ENCODE measurements at places on chromosomes 11 and 22.

GRCh38 chr22:38415561-38416321 is 39.3 kb downstream of the KCNJ4 start:
- DNase-seq, result no peak

DNA sequence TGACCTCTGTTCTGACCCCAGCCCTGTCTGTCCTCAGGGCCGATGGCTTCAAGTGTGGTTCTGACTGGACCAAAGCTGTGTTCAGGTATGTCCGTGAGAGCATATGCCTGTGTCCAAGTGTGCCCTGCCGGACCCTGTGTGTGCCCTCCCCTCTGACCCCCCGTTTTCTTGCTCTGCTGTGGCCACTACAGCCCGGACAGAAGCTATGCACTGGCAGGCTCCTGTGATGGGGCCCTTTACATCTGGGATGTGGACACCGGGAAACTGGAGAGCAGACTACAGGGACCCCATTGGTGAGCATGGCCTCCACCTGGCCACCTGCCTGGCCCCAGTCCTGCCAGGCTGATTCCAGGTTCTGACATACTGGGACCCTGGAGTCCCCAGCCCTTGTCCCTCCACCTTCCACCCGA is 14.5 kb downstream of the ATG16L2 start:
- DNase-seq, result no peak

GRCh38 chr11:29527391-29527936 is 489.4 kb downstream of the KCNA4 start:
- no peak for DNase-seq

GRCh38 chr11:62553839-62554361 is 7.3 kb upstream of the AHNAK start:
- DNase-seq, result no peak

- DNase-seq, result no peak
These were observed 166.0 kb downstream of the METTL15 start for GRCh38 chr11:28274216-28274615.

DNA sequence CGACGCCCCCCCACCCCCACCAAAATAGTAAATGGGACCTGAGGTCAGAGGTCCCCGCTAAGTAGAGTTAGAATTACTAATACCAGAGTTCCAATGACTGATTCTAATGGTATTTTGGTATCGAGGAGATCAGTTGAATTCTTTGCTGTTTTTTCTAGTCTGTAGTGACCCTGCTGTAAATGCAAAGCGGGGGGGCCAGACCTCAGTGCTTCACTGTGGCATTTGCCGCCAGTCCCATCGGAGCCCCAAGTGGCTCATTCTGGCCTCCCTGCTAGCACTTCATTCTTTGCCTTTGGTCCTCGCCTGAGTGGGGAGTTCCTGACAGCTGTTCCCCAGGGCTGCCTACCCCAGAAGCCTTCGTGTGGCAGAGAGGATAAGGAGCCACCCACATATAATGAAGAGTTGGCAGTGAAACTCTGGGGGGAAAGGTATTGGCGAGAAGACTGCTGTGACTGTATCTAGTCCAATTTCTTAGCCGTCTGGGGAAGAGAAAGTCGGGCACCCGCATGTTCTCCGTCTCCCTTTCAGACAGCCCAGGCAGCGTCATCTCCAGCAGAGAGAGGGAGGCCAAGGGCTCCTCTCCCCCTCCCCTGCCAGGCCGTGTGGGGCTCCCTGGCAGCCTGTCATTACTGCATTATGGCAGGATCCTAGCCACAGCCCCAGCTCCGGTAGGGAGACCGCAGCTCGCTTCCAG is 19.4 kb upstream of the CABP7 start:
- no peak for DNase-seq

GRCh38 chr11:66327171-66328030 is 8.8 kb downstream of the RIN1 start:
- DNase-seq, result no peak

DNA sequence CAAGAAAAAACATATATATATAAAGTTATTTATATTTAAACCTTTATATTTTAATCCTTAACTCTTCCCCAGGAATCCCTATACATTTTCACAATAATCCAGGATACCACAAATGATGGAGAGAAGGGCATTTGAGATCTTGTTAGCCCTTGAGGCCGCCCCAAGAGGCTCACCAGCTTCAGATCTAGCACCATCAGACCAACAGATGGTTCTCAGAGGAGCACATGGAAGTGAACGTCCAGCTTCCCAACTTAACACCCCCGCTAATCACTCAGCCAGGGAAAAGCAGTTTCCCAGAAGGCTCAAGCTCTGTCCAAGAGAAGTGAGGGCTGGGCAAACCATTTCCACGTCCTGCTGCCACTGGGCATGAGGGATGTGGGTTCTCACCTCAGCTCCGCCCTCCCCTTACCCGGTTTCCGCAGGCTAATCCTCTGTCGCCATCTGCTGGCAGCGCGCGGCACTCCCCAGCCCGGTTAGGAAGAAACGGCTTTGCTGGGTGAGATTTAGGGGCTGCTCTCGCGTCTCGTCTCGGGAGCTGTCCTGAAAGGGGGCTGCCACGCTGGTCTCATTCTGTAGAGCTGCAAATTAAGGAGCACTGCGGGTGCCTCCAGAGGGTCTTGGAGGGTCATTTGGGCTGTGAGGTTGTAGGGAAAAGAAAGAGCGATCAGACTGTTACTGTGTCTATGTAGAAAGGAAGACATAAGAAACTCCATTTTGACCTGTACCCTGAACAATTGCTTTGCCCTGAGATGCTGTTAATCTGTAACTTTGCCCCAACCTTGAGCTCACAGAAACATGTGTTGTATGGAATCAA is 6.8 kb upstream of the FAM111A start:
- peak; percentile 78 for DNase-seq

- no peak for DNase-seq
These were observed 308.7 kb downstream of the DDX10 start for GRCh38 chr11:108973402-108974162.

- DNase-seq, result no peak
These were observed 6.6 kb upstream of the AMBRA1 start for GRCh38 chr11:46600194-46600960.

- DNase-seq, result no peak
These were observed 258.8 kb downstream of the MIAT start for GRCh38 chr22:26916236-26916635.

GRCh38 chr11:78000193-78000592 is 5.7 kb upstream of the INTS4 start:
- DNase-seq, result peak; percentile 19
